Ecto neural progenitor cell (in vitro differentiated cells): ENCODE measurements at places on chromosomes 1 and 21.

- no peak for DNase-seq
Measured at GRCh38 chr1:44289530-44289929, 65.5 kb downstream of the ERI3 start.

DNA sequence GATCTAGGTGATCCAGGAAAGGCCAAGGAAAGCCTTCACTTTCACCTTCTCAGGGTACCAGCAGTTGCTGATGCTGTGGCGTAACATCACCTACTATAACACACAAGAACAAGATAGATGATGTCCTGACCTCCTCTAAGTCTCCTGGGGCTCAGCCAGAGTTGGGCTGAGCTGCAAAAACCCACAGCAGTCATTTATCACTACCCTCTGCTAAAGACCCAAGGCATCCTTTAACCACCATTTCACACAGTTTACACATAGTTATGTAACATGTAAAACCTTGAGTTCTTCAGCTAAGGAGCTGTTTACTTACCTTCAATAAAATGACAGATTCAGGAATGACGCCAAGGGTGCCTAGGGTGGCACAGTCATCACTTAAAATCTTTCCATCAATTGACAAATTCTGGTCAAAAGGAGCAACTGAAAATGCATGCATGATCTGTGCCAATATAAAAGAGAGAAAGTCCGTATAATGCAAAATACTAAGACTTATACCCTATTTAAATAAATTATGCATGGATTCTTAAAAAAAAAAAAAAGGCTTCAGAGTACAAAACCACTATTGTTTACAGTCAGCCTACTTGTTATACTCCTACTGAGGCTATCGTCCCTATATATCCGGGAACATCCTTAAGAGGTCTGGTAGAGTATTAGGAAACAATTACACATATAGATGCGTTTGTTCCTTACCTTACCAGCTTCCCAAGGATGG is 20.7 kb upstream of the RAP1GAP start:
- no peak for DNase-seq

DNA sequence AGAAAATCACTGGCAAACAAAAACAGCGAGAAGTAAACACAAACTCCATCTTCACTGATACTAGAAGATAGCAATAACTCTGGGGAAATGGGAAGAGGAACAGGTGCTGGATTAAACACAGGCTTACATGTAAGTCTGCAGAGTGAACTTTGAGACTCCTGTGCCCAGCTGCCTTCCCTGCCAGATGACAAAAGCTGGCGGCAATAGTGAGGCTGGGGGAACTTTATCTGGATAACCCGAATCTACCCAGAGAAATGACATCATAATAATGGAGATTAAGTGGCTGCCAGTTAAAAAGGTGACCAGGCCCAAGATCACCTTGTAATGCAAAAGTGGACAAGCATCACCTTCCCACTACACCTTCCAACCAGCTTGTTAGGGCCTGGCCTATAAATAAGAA is 184.5 kb downstream of the CHRM3 start:
- DNase-seq = no peak

- DNase-seq = no peak
Measured at GRCh38 chr1:29254346-29254745, 18.0 kb downstream of the PTPRU start.

GRCh38 chr1:110393691-110394492 is 3.1 kb upstream of the SLC16A4 start:
- DNase-seq = no peak

- no peak for DNase-seq
Measured at GRCh38 chr1:206824331-206824730, 41.1 kb upstream of the IL20 start.

DNA sequence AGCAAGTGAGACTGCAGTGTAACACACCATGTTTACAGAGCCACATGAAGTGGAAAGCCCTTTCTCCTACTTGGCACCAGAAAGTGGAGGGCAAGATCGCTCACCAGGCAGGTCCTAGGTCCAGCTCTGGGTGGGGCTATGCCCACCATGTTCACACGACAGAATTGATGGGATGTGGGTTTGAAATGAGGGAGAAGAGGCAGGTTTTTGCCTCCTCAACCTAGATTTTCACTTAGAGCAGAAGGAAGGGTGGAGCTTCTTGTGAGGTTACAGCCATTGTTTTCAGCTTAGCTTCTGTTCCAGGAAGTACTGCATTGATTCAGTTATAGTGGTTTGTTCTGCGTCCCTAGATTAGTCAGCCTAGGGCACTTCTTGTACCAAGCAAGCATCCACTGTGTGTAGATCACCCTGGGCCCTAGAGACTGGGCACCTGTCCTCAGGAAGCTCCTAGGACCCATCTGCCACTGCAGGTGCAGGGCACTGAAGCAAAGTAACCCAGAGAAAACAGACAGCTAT is 2.3 kb downstream of the CD53 start:
- no peak for DNase-seq

GRCh38 chr1:210711825-210712612 is 383.3 kb downstream of the HHAT start:
- DNase-seq = no peak

- DNase-seq = no peak
Measured at GRCh38 chr1:21384620-21385019, 55.3 kb upstream of the NBPF3 start.

DNA sequence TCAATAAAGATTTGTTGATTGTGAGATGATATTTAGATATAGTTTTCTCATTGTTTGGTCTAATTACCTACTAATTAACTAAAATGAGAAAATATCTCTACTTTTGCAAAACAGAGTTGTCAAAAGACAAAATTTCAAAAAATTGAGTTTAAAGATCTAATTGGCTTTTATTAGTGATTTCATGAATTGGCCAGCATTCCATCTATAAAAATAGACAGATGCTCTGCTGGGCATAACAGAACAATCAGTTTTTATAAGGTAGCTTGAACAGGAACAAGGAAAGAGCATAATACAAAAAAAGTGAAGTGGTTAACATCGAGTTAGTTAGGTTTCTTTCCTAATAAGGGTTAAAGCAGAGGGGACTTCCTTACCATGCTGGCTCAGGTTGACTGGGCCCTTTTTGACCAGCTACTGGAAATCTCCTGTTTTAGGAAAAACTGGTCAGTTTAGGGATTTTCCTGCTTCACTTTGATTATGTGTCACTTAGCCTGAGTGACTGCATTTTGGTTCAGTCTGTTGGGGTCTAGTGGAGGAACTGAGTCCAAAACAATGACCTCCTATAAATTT is 63.0 kb downstream of the VCAM1 start:
- no peak for DNase-seq

DNA sequence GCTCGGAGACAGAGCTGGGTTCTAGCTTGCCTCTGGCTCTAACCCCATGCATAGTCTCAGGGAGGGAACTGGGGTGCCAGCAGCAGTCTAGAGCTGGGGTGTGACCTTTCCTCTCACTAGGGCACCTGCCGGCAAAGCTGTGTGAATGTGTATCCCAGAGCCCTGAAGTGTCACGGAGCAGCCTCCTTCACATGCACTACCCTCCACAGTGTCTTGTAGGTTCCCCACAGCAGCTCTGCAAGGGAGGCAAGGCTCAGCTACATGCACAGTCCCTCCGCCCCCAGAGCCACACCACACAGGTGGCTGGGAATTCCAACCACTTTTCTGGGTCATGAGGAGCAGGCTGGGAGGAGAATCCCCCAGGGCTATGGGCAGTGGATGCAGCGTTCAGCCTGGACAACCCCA is 7.7 kb upstream of the HPCA start:
- DNase-seq = no peak

GRCh38 chr1:160149716-160150115 is 1.7 kb upstream of the ATP1A4 start:
- no peak for DNase-seq

- DNase-seq = no peak
Measured at GRCh38 chr1:11806307-11806936, 431 bp downstream of the CLCN6 start.

- DNase-seq = peak; percentile 29
Measured at GRCh38 chr1:25645637-25646400, 29.2 kb downstream of the MAN1C1 start.

GRCh38 chr1:11984121-11984520 is 3.9 kb downstream of the MFN2 start:
- DNase-seq = no peak

DNA sequence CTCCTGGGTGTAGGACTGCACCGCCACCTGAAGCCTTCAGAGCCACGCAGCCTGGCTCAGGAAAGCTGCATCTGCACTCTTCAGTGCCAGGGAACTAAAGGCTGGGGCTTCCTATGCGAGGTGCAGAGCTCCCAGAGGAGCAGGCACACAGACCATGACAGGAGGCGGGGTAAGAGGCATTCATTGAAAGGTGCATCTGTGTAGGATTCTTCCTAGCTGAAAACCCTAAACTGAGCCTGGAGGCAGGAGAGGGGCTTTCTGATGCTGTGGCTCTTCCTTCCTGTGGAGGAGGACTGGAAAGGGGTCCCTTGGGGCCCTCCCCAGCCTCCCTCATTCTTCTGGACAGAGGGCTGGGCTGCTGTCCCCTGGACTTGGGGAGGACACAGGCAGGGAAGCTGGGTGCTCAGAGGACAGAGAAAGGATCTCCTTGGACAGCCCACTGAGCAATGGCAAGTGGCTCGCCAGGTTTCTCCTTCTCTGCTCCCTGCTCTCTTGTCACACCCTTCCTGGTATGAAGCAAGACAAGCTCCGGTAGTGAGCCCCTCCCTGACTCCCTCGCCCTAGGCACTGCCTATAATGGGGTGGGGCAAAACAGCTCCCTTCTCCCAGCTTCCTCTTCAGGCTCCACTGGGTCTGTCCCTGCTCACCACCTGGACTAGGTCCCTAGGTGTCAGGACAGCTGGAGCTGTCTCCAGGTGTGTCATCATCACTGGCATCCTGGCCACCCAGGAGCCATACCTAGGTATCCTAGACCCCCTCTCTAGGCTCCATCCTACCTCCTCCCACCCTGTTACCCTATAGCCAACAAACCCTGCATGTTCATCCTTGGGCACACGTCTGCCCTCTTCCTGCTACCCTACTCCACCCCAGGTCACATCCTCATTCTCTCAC is 20.0 kb downstream of the S100A6 start:
- DNase-seq = no peak

DNA sequence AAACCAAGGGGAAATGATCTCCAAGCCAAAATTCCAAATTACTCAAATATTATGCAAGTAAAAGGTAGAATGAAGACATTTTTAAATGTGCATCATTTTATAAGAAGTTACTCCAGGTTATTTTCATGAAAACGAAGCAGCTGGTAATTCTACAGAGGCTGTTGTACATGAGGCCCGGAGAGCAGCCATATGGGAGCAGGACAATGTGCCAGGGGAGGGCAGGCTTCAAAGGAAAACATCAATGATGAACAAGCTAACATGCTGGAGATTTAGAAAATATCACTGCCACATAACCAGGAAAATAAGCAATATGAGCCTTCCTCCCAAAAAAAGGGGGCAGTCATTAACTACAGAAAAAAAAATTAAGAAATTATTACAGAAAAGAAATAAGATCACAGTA is 109.1 kb downstream of the TIAM1 start:
- DNase-seq = no peak

DNA sequence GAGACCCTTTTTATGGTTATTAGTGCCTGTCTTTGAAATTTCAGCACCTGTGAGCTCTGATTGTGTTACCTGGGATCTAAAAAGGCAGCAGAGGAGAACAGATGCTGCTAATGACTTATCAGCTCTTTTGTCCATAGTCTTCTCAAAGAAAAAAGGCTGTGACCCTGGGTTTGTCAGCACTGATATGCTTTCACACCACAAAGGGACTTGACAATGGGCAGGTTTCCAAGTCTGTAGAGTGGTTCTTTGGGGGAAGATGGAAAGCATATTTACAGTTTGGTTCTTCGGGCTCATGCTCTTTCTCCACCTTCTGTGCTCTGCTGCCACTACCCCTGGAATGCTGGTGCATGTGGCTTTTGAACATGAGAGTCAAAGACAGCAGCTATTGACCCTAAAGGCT is 32.0 kb downstream of the DNAJC6 start:
- no peak for DNase-seq

DNA sequence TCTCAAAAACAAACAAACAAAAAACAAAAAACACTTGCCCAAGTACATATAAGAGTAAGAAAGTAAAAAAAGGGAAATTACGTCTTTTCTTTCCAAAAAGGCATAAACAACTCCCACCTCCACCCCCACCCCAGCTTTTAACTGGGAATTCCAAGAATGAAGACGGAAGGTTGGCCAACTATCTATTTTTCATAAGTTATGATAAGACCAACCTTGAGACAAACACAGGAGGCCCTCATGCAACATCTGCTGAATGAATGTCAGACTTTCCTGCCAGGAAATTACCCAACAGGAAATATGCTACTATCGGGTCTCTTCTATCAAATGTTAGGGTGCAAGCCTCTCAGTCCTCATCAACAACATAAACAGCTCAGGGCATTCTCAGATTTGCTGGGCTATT is 1.9 kb downstream of the BSDC1 start:
- no peak for DNase-seq

DNA sequence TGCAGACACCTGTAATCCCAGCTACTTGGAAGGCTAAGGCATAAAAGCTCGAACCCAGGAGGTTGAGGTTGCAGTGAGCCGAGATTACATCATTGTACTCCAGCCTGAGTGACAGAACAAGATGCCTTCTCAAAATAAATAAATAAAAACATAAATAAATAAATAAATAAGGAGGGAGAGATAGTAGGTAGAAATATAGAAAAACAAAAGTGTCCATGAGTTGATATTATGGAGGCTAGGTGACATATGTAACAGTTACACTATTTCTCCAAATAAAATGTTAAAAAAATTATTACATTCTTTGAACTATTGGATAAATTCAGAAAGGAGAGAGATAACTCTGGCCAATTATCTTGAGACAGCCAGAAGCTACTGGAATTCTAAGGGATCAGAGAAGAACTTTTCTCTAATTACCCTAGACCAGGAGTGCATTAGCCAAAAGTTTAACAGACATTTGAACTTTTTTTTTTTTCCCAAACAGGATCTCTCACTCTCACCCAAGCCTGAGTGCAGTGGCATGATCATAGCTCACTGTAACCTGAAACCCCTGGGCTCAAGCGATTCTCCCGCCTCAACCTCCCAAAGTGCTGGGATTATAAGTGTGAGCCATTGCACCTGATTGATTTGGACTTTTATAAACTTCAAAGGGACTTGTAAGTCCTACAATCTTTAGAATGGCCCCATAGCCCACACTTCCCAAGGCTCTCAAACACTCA is 17.6 kb downstream of the SYNJ1 start:
- DNase-seq = no peak

DNA sequence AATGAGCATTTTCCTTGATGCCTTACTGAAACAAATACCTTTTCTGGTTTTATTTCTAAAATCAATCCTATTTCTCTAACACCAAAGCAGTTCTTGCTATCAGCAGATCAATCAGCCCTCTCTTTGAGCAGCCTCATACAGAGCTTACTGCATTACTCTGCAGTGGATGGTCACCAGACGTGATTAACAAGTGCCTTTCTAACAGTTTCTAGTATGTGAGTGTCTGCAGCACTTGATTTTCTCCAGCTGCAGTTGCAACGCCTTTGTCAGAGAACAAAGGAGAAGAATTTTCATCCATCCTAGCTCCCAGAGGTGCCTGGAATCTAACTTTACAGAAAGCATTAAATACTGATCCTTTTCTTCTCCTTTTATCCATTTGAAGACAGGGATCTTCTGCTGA is 177.3 kb upstream of the SGIP1 start:
- DNase-seq = no peak

GRCh38 chr1:28864695-28865094 is 49.7 kb upstream of the EPB41 start:
- DNase-seq = no peak

- DNase-seq = no peak
Measured at GRCh38 chr1:48021792-48022191, 24.6 kb upstream of the TRABD2B start.

GRCh38 chr1:241639623-241640148 is 483 bp downstream of the CHML start:
- no peak for DNase-seq
